Liver (tissue), 10 donors: ENCODE measurements at places on chromosomes 7 and 10. TPM values are rescaled to one million over a fixed set of nuclear protein-coding genes. Genes with fewer than 3 reads are reported as not detected.
A peak's percentile ranks its signal among the peaks of the same experiment; 100 is the strongest.

RAB11FIP2 gene
- 11.5 TPM for total RNA-seq

OPALIN gene
- total RNA-seq: not detected

CRHR2 gene
- total RNA-seq: not detected

SNX10 gene
- 14.0 TPM for total RNA-seq

NEBL gene
- 1.8 TPM for total RNA-seq

DNA sequence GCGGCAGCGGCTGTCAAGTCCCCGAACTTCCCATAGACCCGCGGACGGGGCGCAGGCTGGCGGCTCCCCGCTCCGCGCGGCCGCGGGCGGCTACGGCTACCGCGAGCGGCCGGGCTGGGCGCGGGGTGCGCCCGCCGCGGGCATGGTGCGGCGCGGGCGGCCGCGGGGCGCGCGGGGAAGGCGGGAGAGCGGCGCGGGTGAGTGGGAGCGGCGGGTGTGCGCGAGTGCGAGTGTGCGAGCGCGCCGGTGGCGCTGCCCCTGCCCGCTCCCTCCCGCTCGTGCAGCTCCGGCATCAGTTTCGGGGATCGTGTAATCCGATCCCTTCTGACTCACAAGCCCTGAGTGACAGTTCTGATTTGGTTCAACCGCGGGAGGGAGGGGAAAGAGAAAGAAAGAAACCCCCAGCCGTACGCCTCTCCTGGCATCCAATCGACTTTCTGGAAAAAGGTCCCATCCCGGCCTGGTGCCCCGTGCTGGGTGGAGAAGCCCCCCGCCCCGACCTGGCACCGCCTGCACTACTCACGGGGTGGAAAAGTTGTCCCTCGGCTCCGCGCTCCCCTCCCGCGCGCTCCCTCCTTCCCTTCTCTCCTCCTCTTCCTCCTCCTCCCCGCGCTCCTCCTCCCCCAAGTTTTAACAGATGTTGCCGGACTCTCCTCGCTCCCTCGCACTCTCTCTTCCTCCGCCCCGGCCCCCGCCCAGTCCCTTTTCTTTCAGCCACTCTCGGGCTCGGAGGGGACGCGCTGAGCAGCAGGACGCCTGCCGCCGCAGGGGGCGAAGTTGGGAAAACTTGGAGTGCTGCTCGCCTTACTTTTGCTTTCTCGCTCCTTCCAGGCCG, at the start of gene GLI3:
GLI3 (minus strand) TSS at position 234 of the 835 bp plus-strand sequence. CDS start 13,956 bp downstream, outside the sequence.
- no peak for DNase-seq
- H3K4me1 ChIP-seq: peaks cover 14% of the 10 kb centered on the region
- H3K27ac ChIP-seq: peak within 1 kb of the TSS; percentile 40
- peak within 1 kb of the TSS; percentile 86 for H3K4me3 ChIP-seq

DNA sequence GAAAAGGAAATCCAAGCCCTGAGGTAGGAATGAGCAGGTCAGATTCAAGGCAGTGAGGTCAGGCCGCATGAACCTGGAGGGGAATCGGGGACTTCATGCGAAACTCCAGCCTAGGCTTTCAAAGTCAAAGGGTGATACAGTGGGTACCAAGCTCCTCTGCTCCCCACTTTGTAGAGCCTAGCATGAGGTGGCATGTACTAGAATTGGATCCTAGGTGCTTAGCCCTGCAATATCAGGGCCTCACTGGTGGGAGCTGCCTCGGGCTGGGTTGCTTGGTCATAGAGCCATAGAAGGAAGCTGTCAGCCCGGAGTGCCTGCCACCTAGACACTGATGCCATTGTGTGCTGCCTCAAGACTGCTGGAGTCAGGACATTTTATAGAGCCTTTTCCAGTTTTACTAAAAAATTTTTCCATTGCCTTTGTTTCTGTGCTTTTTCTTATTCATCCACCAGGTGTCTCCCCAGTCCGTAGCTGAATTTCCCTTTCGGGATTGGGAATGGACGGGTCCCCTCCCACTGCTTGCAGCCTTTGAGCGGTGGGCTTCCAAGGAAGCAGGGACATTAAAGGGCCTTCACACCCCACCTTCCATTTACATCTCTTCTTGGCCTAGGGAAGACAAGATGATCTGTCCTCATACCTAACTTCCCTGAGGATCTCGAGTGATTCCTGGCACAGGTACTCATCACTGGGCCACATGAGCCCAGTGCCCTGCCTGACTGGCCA, 5.5 kb upstream of the LZTS2 start:
- H3K36me3 ChIP-seq: peaks cover 11% of the 10 kb centered on the region
- no peak overlapping the region for H3K27ac ChIP-seq
- no peak for DNase-seq
- H3K27me3 ChIP-seq: no peaks in the 10 kb centered on the region

GRCh38 chr10:48247680-48248079, 26.8 kb downstream of the FRMPD2 start:
- no peak overlapping the region for H3K4me3 ChIP-seq
- no peak overlapping the region for H3K27ac ChIP-seq
- H3K4me1 ChIP-seq: no peaks in the 10 kb centered on the region

DNA sequence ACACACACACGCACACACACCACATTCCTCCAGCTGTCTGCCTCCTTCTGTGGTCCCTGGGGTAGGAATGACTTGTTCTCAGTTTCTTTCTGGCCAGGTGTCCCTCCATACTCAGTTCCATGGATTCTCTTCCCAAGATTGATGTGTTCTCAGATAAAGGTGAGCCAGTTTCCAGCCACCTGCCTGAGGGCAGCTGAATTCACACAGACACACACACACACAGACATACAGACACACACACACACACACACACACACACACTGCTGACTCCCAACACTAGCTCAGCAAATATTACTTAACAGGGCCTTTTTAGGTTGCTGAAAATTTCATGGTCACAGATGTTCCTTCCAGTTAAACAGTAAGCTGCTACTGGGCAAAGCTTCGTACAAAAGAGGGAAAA, 45.4 kb upstream of the GDF10 start:
- no peak overlapping the region for H3K4me3 ChIP-seq
- no peak overlapping the region for H3K27ac ChIP-seq
- DNase-seq: peak; percentile 42
- no peaks in the 10 kb centered on the region for H3K36me3 ChIP-seq
- H3K4me1 ChIP-seq: no peaks in the 10 kb centered on the region
- no peaks in the 10 kb centered on the region for H3K27me3 ChIP-seq

DNA sequence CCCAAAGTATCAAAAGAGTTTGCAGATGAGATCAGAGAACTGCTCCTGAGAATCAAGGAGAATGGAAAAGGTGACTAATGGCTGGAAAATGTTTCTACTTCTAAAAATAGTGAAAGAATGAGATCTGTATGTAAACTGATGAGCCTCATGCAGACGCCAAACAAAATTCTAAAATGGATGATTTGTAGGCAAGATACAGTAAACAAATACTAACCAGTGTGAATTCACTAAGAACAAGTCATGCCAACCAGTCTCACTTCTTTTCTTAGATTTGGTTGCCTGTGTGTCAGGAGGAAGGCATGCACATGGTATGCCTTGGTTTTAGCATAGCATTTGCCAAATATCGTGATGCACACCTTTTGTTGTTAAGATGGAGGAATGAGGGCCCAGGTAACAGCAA, 94.9 kb upstream of the PIK3CG start:
- DNase-seq: no peak
- H3K36me3 ChIP-seq: no peaks in the 10 kb centered on the region
- no peak overlapping the region for H3K4me3 ChIP-seq
- H3K4me1 ChIP-seq: no peaks in the 10 kb centered on the region
- H3K27ac ChIP-seq: no peak overlapping the region
- no peaks in the 10 kb centered on the region for H3K27me3 ChIP-seq

- H3K27me3 ChIP-seq: no peaks in the 10 kb centered on the region
- DNase-seq: no peak
- peaks cover 24% of the 10 kb centered on the region for H3K4me1 ChIP-seq
- no peaks in the 10 kb centered on the region for H3K36me3 ChIP-seq
Measured at GRCh38 chr10:127889605-127890195, 3.0 kb downstream of the CLRN3 start.

- no peaks in the 10 kb centered on the region for H3K4me1 ChIP-seq
- H3K4me3 ChIP-seq: no peak overlapping the region
- DNase-seq: no peak
- H3K27ac ChIP-seq: no peak overlapping the region
Measured at GRCh38 chr10:132213917-132214316, 27.2 kb downstream of the DPYSL4 start.

- no peaks in the 10 kb centered on the region for H3K27me3 ChIP-seq
- peaks cover 11% of the 10 kb centered on the region for H3K36me3 ChIP-seq
- H3K4me3 ChIP-seq: no peak overlapping the region
- no peak overlapping the region for H3K27ac ChIP-seq
- no peak for DNase-seq
Measured at GRCh38 chr10:89213191-89213808, 6.2 kb upstream of the CH25H start.

DNA sequence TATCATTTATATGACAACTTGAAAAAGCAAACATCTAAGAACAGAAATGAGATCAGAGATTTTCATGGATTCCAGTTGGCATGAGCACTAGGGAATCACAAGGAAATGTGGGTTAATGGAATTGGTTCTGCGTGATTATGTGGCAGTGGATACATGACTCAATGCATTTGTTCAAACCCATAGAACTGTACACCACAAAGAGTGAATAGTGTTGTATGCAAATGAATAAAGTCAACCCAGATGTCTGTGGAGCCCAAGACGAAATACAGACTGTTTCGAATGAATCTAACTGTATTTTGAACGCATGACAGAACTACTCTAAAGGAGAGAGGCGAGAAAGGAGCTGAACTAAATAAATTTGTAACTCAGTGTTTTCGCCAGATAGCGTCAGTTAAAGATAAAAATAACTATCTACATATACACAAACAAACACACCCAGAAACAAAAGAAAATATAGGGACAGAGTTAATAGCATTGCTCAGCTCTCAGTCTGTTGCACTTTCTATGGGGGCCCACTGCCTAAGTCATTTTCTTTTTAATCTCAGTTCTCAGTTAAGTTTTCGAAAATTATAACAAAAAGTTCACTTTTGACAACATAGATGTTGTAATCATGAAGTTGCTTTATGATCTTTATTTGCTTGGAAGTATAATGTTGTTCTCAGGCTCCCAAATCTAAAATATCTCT, 636.7 kb upstream of the SEMA3D start:
- no peak overlapping the region for H3K4me3 ChIP-seq
- DNase-seq: no peak
- H3K27ac ChIP-seq: no peak overlapping the region
- no peaks in the 10 kb centered on the region for H3K36me3 ChIP-seq
- no peaks in the 10 kb centered on the region for H3K4me1 ChIP-seq

- H3K27ac ChIP-seq: no peak overlapping the region
- no peak overlapping the region for H3K4me3 ChIP-seq
- no peaks in the 10 kb centered on the region for H3K27me3 ChIP-seq
- no peak for DNase-seq
- H3K4me1 ChIP-seq: peaks cover 10% of the 10 kb centered on the region
- H3K36me3 ChIP-seq: no peaks in the 10 kb centered on the region
Measured at GRCh38 chr10:111072232-111072631, 4.6 kb upstream of the ADRA2A start.

DNA sequence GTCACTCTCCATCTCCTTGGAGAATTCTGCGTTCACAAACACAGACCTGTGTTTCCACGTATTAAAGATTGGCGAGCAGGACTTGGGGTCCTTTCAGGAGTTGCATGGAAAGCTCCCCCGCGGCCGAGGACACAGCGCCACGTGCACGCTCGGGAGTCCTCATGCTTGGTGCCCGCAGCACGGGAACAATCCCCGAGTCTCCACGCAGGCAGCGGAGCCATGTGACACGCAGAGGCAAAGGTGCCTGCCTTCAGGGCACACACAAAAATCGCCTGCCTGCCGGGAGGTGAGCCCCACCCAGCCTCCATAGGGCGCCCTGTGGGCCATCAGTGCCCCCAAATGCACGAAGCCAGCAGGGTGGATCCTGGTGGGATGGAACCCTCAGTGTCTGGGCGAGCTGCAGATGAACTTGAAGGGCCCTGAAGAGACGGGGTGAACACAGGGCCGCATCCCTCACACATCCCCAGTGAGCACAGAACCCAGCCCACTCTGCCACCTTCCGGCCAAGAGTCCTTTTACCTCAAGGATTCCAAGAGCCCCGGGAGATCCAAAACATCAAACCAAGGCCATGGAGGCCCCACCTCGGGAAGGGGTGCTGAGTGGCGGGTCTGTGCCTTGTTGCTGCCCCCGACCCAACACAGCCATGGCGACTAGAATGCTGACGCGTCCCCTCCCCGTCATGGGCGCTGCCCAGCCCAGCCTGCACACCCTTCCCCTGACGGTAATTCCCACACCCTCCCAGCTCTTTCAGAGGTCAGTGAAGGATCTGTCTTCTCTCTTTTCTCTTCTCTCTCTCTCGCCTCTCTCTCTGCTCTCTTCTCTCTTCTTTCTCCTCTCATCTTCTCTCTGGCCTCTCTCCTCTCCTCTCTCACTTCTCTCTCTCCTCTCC, 55.9 kb downstream of the CFAP46 start:
- no peak overlapping the region for H3K4me3 ChIP-seq
- no peaks in the 10 kb centered on the region for H3K4me1 ChIP-seq
- H3K27ac ChIP-seq: no peak overlapping the region
- DNase-seq: no peak
- peaks cover 2% of the 10 kb centered on the region for H3K27me3 ChIP-seq

- H3K4me1 ChIP-seq: no peaks in the 10 kb centered on the region
- no peaks in the 10 kb centered on the region for H3K36me3 ChIP-seq
- no peaks in the 10 kb centered on the region for H3K27me3 ChIP-seq
- DNase-seq: no peak
- H3K4me3 ChIP-seq: no peak overlapping the region
- no peak overlapping the region for H3K27ac ChIP-seq
Measured at GRCh38 chr7:83732305-83732704, 83.4 kb upstream of the SEMA3E start.

- no peaks in the 10 kb centered on the region for H3K36me3 ChIP-seq
- no peak for DNase-seq
- H3K27me3 ChIP-seq: no peaks in the 10 kb centered on the region
- no peaks in the 10 kb centered on the region for H3K4me1 ChIP-seq
Measured at GRCh38 chr7:148540041-148540738, 50.4 kb upstream of the C7orf33 start.

- no peaks in the 10 kb centered on the region for H3K27me3 ChIP-seq
- DNase-seq: no peak
- no peak overlapping the region for H3K4me3 ChIP-seq
- no peak overlapping the region for H3K27ac ChIP-seq
- H3K4me1 ChIP-seq: peaks cover 3% of the 10 kb centered on the region
- no peaks in the 10 kb centered on the region for H3K36me3 ChIP-seq
Measured at GRCh38 chr7:141231018-141231792, 157.3 kb downstream of the TMEM178B start.

DNA sequence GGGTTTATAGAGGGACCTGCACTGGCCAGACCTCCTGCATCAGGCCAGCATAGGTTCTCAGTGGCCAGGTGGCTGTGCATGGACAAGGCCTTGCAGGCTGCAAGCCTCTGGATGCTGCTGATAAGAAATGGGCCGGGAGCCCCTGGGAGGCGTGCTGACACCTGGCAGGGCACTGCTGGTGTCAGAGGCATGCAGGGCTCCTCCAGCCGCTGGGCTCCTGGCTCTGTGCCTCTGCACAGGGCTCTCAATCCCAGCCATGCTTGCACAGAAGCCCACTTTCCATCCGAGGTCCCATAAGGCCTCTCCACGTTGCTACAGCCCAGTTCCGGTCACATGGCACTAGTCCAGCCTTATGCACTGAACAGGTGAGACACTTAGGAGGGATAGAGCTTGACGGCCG, 27.3 kb downstream of the ANTXRL start:
- H3K36me3 ChIP-seq: no peaks in the 10 kb centered on the region
- H3K4me1 ChIP-seq: no peaks in the 10 kb centered on the region
- no peak for DNase-seq
- no peaks in the 10 kb centered on the region for H3K27me3 ChIP-seq

- H3K4me1 ChIP-seq: no peaks in the 10 kb centered on the region
- H3K27me3 ChIP-seq: no peaks in the 10 kb centered on the region
- H3K4me3 ChIP-seq: no peak overlapping the region
- no peak overlapping the region for H3K27ac ChIP-seq
Measured at GRCh38 chr7:88826222-88826621, 30.7 kb upstream of the TEX47 start.

- H3K27me3 ChIP-seq: no peaks in the 10 kb centered on the region
- H3K27ac ChIP-seq: no peak overlapping the region
- DNase-seq: no peak
- H3K36me3 ChIP-seq: no peaks in the 10 kb centered on the region
- H3K4me3 ChIP-seq: no peak overlapping the region
Measured at GRCh38 chr10:11068861-11069633, 51.4 kb downstream of the CELF2 start.
